ENCODE measurements at places on chromosomes 16 and 17.

- peaks cover 23% of the 10 kb centered on the region for H3K4me1 ChIP-seq
- no peak for DNase-seq
- no peaks in the 10 kb centered on the region for H3K36me3 ChIP-seq
Measured at GRCh38 chr16:81539009-81539758, 94.6 kb downstream of the CMIP start.

DNA sequence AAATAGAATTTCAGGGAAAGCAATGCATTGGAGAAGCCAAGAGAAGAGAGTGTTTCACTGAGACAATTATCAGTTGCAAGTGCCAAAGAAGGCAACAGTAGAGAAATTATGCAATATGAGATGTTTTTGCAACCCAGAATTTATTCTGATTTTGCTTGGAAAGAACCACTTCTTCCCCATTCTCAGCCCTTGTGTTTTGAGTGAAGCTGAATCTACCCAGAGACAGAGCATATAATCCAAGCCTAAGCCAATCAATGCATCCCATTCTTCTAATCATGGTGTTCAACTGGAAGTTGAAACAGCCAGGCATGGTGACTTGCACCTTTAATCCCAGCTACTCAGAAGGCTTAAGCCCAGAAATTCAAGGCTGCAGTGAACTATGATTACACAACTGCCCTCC lies 6.9 kb upstream of the SCNN1G start:
- no peak overlapping the region for H3K27ac ChIP-seq
- H3K36me3 ChIP-seq: no peaks in the 10 kb centered on the region
- no peak for DNase-seq
- peaks cover 12% of the 10 kb centered on the region for H3K4me1 ChIP-seq
- H3K27me3 ChIP-seq: no peaks in the 10 kb centered on the region

GRCh38 chr16:1093284-1094123 lies 2.5 kb downstream of the C1QTNF8 start:
- peak; percentile 64 for DNase-seq
- no peaks in the 10 kb centered on the region for H3K27me3 ChIP-seq
- H3K4me3 ChIP-seq: no peak overlapping the region
- no peaks in the 10 kb centered on the region for H3K4me1 ChIP-seq

GRCh38 chr16:56547120-56547948 lies 17.5 kb upstream of the MT4 start:
- peaks cover 24% of the 10 kb centered on the region for H3K4me1 ChIP-seq
- peak; percentile 88 for DNase-seq
- H3K27ac ChIP-seq: peak overlapping the region; percentile 97
- H3K4me3 ChIP-seq: peak overlapping the region; percentile 40
- H3K36me3 ChIP-seq: no peaks in the 10 kb centered on the region
- no peaks in the 10 kb centered on the region for H3K27me3 ChIP-seq

- no peak overlapping the region for H3K27ac ChIP-seq
- H3K4me1 ChIP-seq: peaks cover 18% of the 10 kb centered on the region
- no peak overlapping the region for H3K4me3 ChIP-seq
- H3K27me3 ChIP-seq: no peaks in the 10 kb centered on the region
- H3K36me3 ChIP-seq: no peaks in the 10 kb centered on the region
Measured at GRCh38 chr17:29709866-29710519, 87.3 kb upstream of the CORO6 start.

- no peaks in the 10 kb centered on the region for H3K4me1 ChIP-seq
- no peak overlapping the region for H3K27ac ChIP-seq
- H3K27me3 ChIP-seq: no peaks in the 10 kb centered on the region
- no peak for DNase-seq
Measured at GRCh38 chr16:28027055-28027454, 36.5 kb downstream of the GSG1L start.

DNA sequence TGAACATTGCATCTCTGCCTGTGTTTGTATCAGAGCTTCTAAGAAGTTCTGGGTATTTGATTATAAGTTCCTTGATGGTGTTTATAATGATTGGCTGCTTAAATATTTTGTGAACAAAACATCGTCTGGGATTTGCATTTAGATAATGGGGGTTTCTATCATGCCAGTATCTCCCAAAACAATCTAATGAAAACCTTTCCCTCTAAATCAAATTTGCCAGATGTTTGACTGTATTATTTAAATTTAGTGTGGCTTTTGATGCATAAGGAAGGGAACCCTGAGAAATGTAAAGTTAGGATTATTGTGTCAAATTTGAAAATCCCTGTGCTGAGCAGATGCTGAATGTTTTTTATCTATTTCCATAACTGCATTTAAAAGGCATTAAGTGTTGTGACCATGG lies 159.9 kb downstream of the HS3ST3A1 start:
- H3K27me3 ChIP-seq: no peaks in the 10 kb centered on the region
- H3K27ac ChIP-seq: no peak overlapping the region
- no peak for DNase-seq
- no peaks in the 10 kb centered on the region for H3K36me3 ChIP-seq
- no peak overlapping the region for H3K4me3 ChIP-seq

DNA sequence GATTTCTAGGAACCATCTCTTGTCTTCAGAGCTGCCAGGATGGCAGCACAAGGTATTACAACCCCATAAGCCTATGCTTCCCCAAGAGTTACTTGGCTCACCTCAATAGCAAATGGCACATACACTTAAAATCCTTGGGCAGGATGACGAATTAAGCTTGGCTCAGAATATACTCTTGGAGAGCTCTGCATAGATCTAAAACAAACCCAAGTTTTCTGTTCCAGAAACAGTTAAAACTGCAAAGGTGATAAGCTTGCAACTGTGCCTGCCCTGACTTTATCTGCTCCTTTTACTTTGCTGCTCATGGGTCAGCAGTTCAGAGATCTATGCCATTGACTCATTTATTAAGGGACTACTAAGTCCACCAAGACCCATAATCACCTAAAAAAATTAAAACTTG lies 26.1 kb downstream of the XPO6 start:
- no peak overlapping the region for H3K27ac ChIP-seq
- no peak for DNase-seq
- H3K4me1 ChIP-seq: peaks cover 25% of the 10 kb centered on the region
- no peak overlapping the region for H3K4me3 ChIP-seq
- no peaks in the 10 kb centered on the region for H3K36me3 ChIP-seq

- no peaks in the 10 kb centered on the region for H3K27me3 ChIP-seq
- H3K4me3 ChIP-seq: no peak overlapping the region
- no peak for DNase-seq
- no peaks in the 10 kb centered on the region for H3K4me1 ChIP-seq
- no peak overlapping the region for H3K27ac ChIP-seq
Measured at GRCh38 chr17:49798738-49799137, 10.3 kb downstream of the KAT7 start.

DNA sequence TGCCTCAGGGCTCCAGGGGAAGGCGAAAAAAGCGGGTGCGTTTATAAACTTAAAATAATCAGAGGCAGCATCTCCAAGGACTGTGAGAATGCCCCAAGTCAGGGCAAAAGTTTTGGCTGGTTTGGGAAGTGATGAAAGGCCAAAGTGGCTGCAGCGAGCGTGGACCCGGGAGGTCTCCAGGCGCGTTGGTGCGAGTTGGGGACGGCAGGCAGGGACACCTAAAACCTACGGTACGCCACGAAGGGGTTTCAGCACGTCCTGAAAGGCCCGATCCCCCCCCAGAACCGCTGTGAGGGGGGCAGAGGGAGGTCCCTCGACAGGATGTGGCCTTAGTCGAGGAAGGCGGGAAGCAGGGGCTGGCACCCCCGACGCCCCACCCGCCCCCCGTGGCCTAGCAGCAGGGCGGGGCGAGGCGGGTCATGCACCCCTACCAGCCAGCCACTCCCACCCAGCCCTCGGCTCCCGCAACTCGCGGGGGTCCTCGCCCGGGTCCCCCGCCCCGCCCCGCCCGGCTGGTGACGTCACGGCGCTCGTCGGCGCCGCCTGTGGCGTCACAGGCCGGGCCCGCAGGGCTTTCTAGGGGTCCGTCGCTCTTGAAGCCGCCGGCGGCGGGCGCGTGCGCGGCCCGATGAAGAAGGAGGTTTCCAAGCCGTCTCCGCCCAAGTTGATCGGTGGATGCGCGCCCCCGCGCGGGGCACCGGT lies at the start of gene MYCBPAP:
TSS of gene MYCBPAP (plus strand) at position 569 of the 702 bp plus-strand sequence. CDS start 236 bp downstream, outside the sequence.
- H3K27me3 ChIP-seq: no peaks in the 10 kb centered on the region
- H3K4me3 ChIP-seq: peak within 1 kb of the TSS; percentile 92
- H3K4me1 ChIP-seq: peaks cover 16% of the 10 kb centered on the region

DNA sequence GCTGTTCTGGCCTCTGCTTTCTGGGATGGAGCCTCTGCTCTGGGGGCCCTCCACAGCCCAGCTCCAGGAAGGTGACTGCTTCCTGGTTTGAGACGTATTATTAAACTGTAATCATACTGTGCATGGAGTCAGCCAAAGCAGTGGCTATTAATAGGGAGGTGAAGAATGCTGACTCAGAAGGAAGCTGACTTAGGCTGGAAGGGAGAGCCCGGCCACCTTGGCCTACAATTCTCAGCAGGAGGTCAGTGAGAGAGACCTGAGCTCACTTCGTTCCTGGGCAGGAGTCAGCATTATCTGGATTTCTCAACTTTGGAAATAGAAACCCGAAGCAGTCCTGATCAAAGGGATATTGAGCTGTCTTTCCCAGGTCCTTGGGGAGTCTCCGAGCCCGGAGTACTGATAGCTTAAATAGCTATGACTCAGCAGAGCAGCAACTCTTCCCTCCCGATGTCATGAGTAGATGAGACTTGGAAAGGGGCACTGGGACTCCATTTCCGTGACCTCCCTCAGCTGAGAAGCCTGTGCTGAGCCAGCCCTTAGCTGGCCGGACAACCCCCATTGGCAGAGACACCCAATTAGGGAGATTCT lies 91.8 kb downstream of the YPEL2 start:
- no peaks in the 10 kb centered on the region for H3K36me3 ChIP-seq
- no peak for DNase-seq
- no peaks in the 10 kb centered on the region for H3K27me3 ChIP-seq
- H3K4me3 ChIP-seq: no peak overlapping the region
- H3K27ac ChIP-seq: no peak overlapping the region

Data from GM23338 (cell line).